ENCODE measurements at places on chromosomes 12 and 14.

GRCh38 chr12:8886502-8887284 lies 27.6 kb upstream of the PHC1 start:
- DNase-seq = peak; percentile 43

GRCh38 chr14:65631040-65631439 lies 218.5 kb downstream of the FUT8 start:
- no peak for DNase-seq

- DNase-seq = no peak
Observed at GRCh38 chr12:5114436-5114835, 70.8 kb downstream of the KCNA5 start.

DNA sequence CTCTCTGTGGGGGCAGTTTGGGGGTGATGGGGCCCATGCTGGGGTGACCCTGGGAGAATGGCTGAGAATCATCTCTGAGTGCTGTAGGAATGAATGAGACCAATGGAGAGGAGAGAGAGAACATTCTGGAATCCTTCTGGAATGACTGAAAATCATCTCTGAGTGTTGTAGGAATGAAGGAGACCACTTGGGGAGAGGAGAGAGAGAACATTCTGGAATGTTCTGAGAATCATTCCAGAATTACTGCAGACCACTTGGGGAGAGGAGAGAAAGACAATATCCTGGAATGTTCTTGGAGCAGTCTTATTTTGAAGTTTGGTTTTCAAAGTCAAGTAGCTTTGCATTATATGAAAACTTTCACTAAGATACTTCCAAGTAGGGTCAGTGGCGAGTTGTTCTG lies 64.3 kb downstream of the ZNF664 start:
- DNase-seq = no peak

- no peak for DNase-seq
Observed at GRCh38 chr14:99479160-99479905, 1.3 kb downstream of the SETD3 start.

GRCh38 chr14:104870368-104871144 lies 5.5 kb downstream of the CEP170B start:
- DNase-seq = no peak

DNA sequence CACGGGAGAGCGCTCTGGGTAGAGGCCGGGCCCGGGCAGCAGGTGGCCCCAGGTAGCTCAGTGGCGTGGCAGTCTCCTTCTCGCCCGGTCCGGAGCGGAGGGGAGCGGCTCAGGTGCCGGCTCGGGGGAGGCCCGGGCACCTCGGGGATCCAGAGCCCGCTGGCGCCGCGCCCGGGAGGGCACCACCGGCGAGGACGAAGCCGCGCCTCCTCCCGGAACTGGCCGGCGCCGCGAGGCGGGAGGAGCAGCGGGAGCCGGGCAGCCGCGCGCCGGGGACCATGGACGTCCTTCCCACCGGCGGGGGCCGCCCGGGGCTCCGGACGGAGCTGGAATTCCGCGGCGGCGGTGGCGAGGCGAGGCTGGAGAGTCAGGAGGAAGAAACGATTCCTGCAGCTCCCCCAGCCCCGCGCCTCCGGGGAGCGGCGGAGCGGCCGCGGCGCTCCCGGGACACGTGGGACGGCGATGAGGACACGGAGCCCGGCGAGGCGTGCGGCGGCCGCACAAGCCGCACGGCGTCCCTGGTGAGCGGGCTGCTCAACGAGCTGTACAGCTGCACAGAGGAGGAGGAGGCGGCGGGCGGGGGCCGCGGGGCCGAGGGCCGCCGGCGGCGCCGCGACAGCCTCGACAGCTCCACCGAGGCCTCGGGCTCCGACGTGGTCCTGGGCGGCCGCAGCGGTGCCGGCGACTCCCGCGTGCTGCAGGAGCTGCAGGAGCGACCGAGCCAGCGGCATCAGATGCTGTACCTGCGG lies 21.5 kb upstream of the GNS start:
- DNase-seq = peak; percentile 63

- no peak for DNase-seq
Observed at GRCh38 chr14:51576879-51577278, 74.8 kb upstream of the FRMD6 start.

DNA sequence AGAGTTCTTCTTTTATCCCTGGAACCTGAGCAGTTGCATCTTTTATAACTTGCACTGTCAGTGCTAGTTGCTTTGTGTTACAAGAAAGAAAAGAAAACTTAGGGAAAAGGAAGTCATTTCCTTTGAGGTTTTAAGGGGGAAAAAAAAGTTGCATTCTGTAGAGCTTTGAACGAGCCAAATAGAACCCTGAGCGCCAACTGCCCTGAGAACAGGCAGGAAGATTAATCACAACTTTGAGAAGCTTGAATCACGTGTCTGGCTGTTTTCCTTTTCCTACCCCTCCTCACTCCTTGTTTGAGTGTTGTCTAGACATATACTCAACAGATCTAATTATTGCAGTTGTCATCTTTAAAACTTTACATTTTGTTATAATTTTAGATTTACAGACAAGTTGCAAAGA lies 12.5 kb downstream of the PCNX1 start:
- DNase-seq = no peak

- no peak for DNase-seq
Observed at GRCh38 chr12:106757623-106758348, 16.7 kb upstream of the RIC8B start.

DNA sequence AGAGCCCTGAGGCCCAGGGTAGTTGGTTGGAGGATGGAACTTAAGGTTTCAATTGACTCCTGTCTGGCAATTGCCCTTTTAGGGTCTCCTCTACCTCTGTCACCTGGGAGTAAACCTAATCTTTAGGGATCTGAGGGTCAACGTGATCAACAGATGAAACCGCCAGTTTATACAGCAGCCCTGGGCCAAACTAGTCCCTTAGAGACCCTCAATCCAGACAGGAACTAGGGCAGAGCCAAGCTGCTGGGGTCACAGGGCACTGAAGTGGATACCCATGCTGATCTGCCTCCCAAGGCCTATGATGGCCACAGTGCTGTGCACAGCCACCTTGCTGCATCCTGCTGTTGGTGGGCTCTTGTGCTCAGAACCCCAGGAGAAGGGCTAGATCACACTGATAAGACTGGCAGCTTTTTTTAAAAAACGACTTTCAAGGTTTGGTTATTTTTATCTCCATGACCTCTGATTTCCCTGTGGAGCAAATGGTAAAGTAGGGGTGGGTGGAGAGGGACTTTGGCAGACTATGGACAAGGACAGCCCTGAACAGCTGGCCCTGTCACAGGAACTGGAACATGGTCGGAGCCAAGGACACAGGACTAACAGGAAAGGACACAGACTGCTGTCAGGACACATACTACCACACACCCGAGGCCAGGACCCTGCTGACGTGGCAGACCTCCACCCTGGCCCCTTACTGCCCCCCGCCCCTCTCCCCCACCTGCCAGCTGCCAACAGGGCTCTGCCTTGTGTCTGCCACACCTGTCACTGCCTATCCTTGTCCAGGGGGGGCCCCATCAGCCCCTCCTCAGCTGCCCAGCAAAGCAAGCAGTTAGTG lies 474 bp downstream of the FITM1 start:
- DNase-seq = no peak

- DNase-seq = no peak
Observed at GRCh38 chr12:24025153-24025798, 75.8 kb upstream of the SOX5 start.

DNA sequence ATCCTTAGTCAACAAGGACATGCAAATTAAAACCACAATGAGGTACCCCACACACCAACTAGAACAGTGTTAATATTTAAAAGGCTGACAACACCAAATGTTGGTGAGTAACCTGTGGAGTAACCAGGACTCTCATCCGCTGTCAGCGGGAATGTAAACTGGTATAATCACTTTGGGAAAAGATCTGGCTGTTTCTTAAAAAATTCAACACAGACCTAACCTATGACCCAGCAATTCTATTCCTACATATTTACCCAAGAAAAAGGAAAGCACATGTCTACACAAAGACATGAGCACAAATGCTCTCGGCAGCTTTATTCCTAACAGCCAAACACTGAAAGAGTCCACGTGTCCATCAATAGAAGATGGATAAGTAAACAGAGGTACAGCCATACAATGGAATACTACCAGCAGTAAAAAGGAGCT lies 26.6 kb downstream of the NRDE2 start:
- no peak for DNase-seq

- no peak for DNase-seq
Observed at GRCh38 chr12:41585784-41586183, 397.7 kb downstream of the PDZRN4 start.

- DNase-seq = no peak
Observed at GRCh38 chr12:118448341-118448740, 72.0 kb downstream of the SUDS3 start.

- DNase-seq = no peak
Observed at GRCh38 chr12:22048351-22049041, 2.5 kb downstream of the CMAS start.

- DNase-seq = no peak
Observed at GRCh38 chr14:79284621-79285020, 926.7 kb downstream of the DIO2 start.

DNA sequence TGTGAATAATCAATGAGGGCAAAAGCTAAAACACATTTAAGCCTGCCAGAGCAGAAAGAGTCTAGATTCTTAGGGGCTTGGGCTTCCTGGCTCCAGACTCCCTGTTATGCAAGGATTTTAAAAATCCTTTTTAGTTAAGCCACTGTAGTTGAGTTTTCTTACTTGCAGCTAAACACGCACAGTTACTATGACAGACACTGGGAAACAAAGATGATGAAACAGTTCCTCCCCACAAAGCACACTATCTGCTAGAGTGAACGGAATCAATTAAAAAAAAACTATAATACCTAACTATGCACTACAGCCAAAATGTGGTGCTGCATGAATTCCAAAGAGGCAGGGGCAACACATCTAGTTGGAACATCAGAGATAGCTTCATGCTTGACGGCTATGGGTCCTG lies 28.2 kb downstream of the RPS6KA5 start:
- no peak for DNase-seq

GRCh38 chr14:76277586-76278130 lies 98.3 kb upstream of the ESRRB start:
- DNase-seq = no peak

- DNase-seq = no peak
Observed at GRCh38 chr12:810116-810515, 57.7 kb downstream of the WNK1 start.

DNA sequence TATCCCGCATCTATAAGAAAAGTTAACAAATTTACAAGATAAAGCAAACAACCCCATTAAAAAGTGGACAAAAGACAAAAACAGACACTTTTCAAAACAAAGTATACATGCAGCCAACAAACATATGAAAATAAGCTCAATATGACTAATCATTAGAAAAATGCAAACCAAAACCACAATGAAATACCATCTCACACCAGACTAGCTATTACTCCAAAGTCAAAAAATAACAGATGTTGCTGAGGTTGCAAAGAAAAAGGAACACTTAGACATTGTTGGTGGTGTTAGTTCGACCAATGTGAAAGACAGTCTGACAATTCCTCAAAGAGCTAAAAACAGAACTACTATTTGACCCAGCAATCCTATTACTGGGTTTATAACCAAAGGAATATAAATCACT lies 968.6 kb upstream of the USP15 start:
- DNase-seq = no peak

- no peak for DNase-seq
Observed at GRCh38 chr12:122884860-122885259, 11.1 kb downstream of the VPS37B start.

GRCh38 chr14:99286761-99287160 lies 14.8 kb upstream of the BCL11B start:
- no peak for DNase-seq

- no peak for DNase-seq
Observed at GRCh38 chr14:31867570-31867969, 209.5 kb upstream of the ARHGAP5 start.

DNA sequence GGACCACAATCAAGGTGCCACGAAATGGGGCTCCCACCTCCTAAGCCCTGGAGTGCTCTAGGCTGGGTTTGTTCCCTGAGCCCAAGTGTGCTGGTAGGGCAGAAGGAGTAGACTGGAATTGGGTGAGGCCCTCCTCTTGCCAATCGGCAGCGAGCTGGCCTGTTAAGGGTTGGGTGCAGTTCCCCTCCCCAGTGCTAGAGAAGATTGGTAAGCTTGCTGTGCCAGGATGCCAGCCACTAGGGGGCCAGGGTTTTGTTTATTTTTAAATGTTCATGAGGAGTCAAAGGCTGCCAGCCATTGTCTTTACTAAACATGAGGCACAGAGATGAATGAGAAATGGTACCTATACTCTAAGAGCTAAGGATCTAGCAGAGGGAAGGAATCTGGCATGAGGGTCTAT lies 79.7 kb downstream of the SPTB start:
- DNase-seq = peak; percentile 49

DNA sequence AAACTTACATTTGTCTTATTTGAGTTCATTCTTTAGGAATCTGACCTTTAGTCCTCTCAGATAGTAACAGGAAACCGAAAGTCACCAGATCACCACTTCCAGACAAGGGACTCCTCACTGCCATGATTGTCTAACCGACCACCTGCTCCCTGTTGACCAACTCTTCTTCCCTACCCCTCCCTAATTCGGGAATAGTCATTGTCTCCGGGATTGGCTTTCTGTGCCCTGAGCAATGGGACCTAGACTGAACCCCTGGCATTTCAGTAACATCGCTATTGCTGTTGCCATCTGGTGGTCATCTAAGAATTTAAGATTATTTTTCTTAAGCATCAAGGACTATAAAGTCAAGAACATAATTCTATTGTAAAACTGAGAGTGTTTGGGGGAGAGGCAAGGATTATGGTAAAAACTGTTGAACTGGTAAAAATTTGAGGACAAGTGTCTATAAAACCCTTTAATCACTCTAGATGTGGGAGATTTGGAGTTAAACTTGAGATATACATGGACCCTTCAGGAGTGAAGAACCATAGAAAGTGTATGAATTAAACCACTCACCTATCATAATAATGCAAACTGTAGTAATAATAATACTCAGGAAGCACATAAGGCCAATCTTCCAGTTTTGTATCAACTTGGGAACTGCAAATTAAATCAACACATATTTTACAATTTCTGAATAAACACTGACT lies 6.3 kb downstream of the CLEC2A start:
- no peak for DNase-seq

DNA sequence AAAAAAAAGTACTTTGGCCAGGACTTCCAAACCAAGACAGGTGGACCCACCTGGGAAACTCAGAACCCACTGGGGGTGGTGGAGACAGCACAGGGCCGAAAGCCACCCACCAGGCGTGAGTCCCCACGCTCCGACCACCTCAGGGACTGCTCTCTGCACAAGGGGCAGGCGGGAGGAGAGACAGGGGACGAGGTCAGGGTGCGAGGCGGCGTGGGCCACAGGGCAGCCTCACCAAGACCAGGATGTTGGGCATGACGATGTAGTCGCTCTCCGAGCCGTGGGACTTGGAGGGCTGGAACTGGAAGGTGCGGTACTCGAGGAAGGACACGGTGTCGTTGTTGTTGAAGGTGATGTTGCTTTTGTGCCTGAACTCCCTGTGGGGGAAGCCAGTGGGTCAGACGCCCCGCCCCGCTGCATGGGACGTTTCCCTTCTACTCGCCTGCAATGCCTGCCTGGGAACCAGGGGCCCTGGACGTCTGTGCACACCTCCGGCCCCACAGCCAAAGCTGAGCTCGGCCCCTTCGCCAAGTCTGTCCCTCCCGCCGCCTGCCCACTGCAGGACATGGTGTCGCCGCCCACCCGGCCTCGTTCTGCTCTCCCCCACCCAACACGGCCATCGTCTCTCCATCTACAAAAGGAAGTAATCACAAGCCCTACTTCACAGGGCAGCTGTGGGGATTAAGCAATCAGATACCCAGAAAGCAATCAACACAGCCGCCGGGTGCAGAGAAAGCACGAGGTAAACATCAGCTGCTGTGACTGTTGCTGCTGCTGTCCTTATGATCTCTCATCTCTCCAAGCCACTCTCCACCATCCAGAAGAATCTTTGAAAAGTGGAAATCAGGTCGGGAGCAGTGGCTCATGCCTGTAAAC lies 48.7 kb downstream of the SCARB1 start:
- peak; percentile 37 for DNase-seq
